NCI-H1417 treated with DMSO at 0.1 percent for 48 hours (cell line): ENCODE measurements at places on chromosomes 5 and 9.

DNA sequence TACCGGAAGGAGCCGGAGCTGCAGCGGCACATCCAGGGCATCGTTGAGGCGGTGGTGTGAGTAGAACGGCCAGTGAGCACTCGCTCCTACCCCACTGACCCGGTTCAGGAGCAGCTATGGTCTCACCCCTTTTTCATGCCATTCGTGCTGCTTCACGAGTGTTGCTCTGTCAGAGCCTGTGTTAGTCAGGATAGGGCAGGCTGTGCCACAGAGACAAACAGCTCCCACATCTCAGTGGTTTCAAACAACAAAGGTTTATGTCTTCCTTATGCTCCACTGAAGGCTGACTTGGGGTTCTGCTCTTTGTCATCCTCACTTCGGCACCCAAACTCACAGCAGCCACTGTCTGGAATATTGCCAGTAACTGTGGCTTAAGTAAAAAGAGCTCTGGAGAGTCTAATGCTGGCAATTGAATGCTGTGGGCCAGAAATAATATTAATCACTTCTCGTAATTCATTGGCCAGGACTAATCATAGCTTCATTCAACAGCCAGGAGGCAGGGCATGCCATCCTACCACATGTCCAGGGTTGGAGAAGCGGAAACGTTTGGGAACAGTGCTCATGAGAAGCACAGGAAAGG, 28.4 kb downstream of the ARHGEF37 start:
- no peak for DNase-seq

DNA sequence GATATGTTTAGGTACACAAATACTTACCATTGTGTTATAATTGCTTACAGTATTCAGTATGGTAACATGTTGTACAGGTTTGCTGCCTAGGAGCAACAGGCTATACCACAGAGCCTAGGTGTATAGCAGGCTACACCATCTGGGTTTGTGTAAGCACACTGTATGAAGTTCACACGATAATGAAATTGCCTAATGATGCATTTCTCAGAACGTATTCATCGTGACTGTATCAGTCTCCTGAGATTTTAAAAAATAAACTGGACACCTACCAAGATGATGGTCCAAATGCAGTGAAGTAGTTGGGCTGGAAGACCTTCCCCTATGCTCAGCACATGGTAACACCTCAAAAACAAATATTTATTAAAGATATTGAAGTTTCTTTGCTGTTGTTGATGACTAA, 103.3 kb upstream of the NFIB start:
- no peak for DNase-seq

DNA sequence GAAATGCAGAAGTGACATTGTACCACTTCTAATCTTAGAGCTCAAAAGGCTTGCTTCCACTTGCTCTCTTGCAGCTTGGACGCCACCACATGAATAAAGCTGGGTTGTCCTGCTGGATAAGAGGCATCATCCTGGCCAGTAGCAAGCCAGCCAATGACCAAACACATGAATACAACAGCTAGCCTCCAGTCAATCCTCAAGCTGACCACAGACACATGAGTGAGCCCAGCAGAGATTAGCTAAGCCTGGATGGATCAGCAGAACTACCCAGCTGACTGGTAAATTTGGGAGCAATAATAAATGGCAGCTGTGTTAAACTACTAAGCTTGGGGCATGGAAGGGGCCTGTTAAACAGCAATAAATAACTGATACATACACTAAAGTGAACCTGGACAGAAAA, 121.1 kb upstream of the SLC12A2 start:
- DNase-seq, result no peak

- no peak for DNase-seq
These were observed 41.2 kb downstream of the EXD3 start for GRCh38 chr9:137381501-137382443.

- DNase-seq, result no peak
These were observed 337.7 kb downstream of the CDK5RAP2 start for GRCh38 chr9:120242116-120242811.

GRCh38 chr5:117740268-117740667, 1165.6 kb upstream of the SEMA6A start:
- no peak for DNase-seq

- no peak for DNase-seq
These were observed 2.1 kb upstream of the IFT74 start for GRCh38 chr9:26954050-26954508.
